CD8-positive, alpha-beta T cell (primary cell): ENCODE measurements at places on chromosomes 13 and 19.

DNA sequence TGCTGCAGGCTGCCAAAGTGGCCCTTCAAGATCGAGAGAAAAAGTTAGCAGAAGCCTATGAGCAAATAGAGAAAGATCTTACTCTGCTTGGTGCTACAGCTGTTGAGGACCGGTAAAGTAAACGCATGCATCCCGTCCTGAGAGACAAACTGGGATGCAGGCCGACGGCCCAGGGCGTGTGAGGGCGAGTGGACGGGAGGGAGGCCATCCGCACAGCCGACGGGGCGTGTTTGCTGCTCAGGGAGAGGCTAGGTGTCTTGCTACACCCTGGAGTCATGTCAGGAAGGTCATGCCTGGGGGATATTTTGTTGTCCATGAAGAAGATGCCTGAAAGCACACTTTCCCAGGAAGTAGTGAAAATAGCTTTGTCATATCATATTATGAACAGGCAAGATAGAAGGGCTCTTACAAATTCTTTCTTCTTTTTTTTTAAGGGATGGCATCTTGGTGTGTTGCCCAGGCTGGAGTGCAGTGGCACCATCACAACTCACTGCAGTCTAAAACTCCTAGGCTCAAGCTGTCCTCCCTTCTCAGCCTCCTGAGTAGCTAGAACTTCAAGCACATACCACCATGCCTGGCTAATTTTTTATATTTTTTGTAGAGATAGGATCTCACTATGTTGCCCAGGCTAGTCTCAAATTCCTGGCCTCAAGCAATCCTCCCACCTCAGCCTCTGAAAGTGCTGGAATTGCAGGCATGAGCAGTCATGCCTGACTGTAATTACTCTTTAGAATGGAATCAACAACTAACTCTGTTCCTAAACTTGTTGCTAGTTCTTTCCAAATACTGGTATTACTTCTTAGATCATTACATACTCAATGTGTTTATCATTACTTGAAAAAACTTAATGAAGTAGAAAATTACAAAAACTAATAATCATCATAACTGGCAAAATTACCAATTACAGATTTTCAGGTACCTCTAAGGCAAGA, 117.6 kb upstream of the MCF2L start:
- DNase-seq = no peak

DNA sequence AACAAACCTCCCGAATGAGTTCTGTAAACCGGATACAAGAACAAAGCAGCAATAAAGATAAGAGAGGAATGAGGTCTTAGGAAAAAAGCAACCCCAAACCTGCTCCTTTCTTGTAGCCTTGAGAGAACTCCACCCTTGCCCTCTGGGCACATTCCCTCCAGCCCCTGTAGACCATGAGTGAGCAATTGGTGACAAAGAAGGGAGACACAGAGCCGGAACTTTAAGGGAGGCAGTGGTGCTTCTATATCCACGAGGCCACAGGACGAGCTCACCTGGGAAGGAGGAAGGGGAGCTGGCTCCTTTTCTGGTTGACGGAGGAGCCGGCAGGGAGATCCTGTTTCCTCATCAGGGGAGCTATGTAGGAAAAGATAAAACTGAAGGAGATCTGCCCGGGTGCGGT, 13.0 kb downstream of the BRME1 start:
- no peak for DNase-seq

GRCh38 chr13:105920370-105920769, 615.1 kb downstream of the EFNB2 start:
- DNase-seq = no peak

GRCh38 chr13:48346583-48346982, 43.0 kb downstream of the RB1 start:
- DNase-seq = no peak

- DNase-seq = no peak
Measured at GRCh38 chr19:2511570-2511969, 35.6 kb downstream of the GADD45B start.

DNA sequence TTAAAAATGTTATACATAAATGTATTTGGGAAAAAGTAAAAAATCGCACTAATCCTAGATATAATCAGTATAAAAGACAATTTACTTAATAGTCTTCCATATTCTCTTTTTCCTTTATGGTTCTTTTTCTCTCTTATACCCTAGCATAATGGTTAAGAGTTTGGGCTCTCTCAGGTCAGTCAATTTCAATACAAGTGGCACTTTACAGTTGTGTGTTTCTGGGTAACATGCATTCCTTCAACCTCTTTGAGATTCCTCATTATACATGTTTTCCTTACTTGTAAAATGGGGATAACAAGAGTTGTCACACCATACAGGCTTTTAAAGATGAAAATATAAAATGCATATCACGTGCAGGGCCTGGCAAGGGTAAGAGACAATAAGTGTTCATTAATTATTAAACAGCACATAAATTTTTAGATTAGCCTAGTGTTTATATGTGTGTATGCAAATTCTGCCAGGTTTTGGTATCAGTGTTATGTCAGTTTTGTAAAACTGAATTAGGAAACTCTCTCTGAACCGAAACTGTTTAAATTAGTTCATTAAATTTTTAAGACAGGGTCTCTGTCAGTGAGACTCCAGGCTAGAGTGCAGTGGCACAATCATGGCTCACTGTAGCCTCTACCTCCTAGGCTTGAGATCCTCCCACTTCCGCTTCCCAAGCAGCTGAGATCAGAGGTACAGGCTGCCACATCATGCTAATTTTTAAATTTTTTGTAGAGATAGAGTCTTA, 49.8 kb downstream of the ELF1 start:
- peak; percentile 18 for DNase-seq
